ENCODE measurements at places on chromosomes 4 and X.
A peak's percentile ranks its signal among the peaks of the same experiment; 100 is the strongest.

- no peak for DNase-seq
Observed at GRCh38 chrX:31314921-31315320, 243.1 kb upstream of the FTHL17 start.

- no peak for DNase-seq
Observed at GRCh38 chr4:48667148-48667547, 112.9 kb downstream of the FRYL start.

DNA sequence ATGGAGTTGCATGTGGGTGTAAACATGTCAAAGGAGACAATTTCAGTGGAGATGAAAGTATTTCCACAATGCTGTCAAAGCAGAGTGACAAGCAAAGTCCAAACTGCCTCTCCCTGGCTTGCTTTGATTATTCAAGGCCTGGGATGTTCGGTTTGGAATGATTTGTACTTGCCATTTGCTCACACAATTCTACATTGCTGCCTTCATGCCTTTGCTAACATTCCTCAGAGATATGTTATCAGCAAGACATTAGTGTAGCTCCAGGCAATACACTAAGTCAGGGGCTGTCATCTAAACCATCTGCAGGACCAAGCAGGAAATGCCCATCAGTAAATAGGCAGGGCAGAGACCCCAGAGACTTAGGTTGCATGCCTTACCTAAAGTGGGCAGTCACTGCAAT is 79.6 kb upstream of the C1QTNF7 start:
- DNase-seq = no peak

DNA sequence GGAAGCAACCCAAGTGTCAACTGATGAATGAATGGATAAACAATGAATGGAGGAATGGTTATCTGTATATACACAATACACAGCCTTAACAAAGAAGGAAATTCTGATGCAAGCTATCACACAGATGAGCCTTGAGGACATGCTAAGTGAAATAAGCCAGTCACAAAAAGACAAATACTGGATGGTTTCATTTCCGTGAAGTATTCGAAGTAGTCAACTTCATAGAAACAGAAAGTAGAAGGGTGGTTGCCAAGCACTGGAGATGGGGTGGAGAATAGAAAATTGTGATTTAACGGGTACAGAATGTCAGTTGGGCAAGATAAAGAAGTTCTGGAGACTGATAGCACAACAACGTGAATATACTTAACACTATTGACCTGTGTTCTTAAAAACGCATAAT is 28.2 kb downstream of the CENPU start:
- DNase-seq = no peak

- peak; percentile 3 for DNase-seq
Observed at GRCh38 chr4:53908661-53909078, 155.7 kb downstream of the CHIC2 start.

- no peak for DNase-seq
Observed at GRCh38 chrX:141936080-141936479, 32.4 kb downstream of the MAGEC1 start.

DNA sequence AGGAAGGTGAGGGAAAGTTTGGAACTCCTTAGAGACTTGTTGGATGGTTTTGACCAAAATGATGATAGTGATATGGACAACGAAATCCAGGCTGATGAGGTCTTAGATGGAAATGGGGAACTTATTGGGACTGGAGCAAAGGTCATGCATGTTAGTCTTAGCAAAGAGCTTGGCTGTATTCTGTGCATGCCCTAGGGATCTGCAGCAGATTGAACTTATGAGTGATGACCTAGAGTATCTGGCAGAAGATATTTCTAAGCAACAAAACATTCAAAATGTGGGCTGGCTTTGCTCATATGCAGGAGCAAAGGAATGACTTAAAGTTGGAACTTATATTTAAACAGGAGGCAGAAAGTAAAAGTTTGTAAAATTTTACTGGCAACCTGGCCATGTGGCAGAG is 489.3 kb upstream of the DIPK2B start:
- DNase-seq = no peak

DNA sequence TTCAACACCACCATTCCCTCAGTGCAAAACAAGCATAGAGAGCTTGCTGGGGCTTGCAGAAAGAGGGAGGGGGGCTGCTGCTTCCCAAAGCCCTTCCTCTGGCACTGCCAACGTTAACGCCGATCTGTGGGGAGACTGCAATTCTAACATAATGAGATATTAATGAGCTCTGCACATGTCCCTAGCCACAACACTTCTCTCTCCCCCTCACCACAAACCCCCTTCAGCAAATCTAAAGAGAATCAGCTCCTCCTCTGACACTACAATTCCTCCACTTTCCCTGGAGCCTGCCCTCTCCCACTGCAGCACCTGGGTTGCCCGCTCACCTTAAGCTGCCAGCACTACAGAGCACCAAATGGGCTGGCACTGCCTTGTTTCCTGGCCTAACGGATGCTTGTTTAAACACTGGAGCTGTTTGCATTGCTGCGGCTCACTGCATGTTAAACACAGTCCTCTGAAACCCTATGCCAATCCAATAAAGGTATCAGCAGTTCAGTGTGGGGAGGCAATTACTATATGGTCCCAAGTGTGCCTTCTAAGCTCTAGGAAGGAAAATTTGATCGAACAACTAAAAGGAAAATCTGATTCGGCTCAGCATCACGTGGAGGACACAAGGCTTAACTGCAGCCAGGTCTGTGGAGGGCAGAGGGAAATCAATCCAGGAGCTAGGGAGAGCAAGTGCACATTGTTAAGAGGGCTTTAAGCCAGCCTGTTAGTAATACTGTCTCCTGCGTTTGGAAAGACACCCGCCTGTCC is 232.4 kb downstream of the MAML3 start:
- no peak for DNase-seq

- DNase-seq = no peak
Observed at GRCh38 chrX:118644378-118644777, 83.0 kb upstream of the IL13RA1 start.

- no peak for DNase-seq
Observed at GRCh38 chr4:172061204-172061603, 248.0 kb downstream of the GALNTL6 start.

DNA sequence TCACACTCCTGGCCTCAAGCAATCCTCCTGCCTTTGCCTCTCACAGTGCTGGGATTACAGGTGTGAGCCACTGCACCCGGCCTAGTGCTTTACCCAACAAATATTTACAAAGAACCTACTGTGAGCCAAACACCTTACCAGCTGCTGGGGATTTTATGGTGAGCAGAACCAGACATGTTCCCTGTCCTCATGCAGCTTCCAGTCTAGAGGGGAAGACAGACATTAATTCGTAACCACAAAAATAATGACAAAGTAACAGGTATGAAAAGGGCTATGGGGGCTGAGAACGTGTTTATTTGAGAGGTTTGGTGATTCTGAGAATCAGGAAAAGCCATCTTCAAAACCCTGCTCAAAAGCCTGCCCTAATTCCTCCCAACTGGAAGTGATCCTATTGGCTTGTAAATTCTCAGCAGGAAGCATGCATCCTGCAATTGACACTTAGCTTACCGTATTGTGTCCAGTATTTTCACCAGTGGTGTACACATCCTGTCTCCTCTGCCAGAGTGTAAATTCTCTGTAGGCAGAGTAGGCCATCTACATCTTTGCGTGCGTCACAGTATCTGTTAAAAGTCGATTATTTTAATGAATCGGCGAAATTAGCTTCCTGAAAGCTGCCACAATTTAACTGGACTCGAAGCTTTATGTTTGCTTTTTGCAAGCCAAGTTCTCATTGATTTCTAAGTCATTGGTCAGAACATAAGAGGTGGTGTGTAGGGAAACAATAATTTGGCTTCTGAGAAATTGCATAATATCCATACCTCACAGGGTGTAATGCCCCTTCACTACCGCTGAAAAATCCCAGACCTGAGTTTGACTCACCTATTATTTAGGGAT is 67.0 kb downstream of the TMEM156 start:
- no peak for DNase-seq

GRCh38 chr4:76977113-76977512 is 27.6 kb downstream of the SEPTIN11 start:
- no peak for DNase-seq

GRCh38 chr4:61827907-61828391 is 627.8 kb downstream of the ADGRL3 start:
- DNase-seq = no peak

DNA sequence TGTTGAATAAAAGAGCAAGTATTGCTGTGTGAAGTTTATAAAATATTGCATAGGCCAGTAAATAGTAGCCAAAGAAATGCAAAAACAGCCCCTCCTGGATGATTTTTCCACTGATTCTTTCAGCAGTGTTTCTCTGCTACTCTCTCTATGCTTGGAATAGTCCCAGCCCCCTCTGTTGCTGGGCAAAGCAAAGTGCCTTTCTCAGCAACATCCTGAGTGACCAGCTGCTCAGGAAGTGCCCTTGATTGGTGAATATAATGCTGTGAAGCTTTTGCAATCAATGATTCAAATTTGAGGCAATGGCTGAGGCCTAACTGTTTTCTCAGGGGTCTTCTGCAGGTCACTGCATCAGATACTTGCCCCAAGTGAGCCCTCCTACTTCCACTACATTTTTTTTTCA is 656.7 kb downstream of the ZNF674 start:
- DNase-seq = no peak

DNA sequence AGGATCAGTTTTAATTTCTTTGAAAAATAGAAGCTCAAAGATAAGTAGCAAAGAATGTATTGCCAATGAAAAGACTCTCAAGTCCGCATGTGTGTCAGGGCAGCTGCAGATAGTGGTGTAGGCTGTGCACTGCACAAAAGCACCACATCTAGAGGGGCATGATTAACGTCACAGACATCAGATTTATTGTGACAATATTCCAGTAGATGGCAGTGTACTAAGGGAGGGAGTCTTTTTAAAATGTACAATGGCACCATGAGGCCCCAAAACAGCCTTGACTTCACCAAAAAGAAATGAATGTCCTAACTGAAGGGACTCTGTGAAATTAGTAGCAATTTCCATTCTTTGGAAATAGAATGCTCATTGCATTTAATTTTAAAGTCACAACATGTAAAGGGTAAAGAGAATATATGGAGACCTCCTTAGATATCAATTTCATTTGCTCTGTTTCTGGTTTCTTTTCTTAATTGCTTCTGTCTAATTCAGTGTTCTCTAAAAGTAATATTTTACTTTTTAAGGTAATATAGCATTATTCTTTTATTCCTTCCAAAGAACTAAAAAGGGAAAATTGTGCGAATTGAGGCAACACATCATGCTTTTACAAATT is 98.4 kb downstream of the ZNF827 start:
- DNase-seq = peak; percentile 4

- peak; percentile 60 for DNase-seq
Observed at GRCh38 chr4:185183622-185184281, 20.0 kb downstream of the CFAP97 start.

- no peak for DNase-seq
Observed at GRCh38 chrX:124274438-124275181, 57.9 kb upstream of the TEX13D start.

- DNase-seq = no peak
Observed at GRCh38 chr4:77848508-77848907, 14.1 kb upstream of the MRPL1 start.

GRCh38 chr4:85952528-85952927 is 407.3 kb downstream of the MAPK10 start:
- DNase-seq = no peak

DNA sequence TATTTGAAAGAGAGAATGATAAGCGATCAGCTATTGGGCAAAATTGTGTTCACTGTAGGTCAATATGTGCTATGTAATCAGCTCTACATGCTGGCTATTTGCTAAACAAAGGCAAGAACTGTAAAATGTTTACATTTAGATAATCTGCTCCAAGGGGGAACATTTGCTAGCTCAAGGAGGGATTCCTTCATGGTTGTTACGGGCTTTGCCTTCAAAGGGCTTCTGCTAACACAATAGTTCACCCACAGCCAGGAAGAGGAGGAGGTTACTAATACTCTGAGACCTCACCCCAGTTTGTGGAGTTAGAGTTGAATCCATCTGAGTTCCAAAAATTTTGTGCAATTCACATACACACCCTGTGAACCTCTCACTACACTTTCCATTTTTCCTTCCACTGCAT is 107.6 kb upstream of the BMP3 start:
- DNase-seq = no peak

DNA sequence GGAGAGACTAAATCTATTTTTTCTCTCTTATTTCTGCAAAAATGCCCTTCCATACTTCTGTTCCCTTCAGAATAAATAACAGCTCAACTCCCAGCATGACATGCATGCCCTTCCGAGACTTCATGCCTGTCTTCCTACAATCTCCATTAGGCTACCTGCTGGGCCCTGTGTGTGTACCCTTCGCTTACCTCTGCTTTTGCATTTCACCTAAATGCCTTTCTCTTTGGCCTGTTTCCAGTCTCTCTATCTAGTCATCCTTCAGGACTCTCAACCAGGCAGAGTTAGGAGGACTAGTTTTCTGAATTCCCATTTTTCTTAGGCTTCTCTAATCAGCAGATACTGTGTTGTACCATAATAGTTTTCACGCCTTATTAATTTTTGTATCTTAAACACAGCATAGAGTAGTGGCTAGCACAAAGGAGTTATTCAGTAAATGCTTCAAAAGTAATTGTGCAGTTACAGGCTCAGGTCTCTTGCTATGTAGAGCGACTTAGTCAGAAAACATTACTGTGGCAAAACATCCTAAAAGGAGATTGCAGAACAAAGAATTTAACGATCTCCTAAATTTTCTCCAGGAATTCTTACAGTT is 20.5 kb downstream of the SEPTIN11 start:
- DNase-seq = no peak

- no peak for DNase-seq
Observed at GRCh38 chrX:54794795-54795194, 3.3 kb downstream of the ITIH6 start.

- no peak for DNase-seq
Observed at GRCh38 chrX:79159800-79160199, 15.3 kb downstream of the GPR174 start.

DNA sequence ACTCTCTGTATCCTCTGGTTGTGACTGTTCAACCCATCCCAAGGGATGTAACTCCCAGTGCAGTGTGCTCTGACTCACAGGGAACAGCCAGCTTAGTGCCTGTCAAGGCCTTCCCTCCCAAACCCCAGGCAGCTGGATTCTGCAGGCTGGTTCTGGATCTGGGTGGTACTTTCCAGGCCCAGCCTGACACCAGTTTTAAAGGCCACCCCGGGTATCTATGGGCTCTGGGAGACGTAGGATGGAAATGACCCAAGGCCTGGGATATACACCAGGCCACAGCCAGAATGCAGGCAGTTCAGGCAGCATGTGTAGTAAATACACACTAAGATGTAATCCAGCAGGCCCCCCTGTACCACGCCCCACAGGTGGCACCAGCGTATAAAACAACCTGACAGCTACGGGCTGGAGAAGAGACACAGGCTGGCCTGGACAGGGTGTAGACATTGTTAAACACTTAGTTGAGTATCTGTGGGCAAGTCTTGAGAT is 64.2 kb downstream of the SPINK2 start:
- DNase-seq = peak; percentile 8

DNA sequence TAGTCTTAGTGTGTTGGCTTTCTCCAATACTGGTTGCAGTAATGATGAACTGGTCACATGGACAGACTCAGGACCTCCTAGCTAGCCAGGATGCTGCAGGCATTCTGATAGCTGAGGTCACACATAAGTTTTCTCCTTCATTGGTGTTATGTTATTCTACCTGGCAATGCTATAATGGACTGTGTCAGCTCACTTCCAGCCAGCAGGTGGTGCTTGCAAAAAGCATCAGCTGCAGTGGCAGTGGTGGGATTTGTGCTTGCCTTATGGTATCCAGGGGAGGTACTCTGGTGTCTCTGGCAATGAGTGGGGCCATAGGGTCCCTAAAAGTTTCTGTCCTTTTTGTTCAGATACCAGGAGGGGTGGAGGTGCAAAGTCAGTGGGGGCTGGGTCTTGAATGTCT is 33.6 kb downstream of the ZNF330 start:
- DNase-seq = no peak

- DNase-seq = no peak
Observed at GRCh38 chr4:76175336-76175735, 27.1 kb upstream of the NUP54 start.

Measured in activated naive CD8-positive, alpha-beta T cell treated with anti-CD3 and anti-CD28 coated beads for 36 hours (primary cell).